ENCODE measurements at places on chromosomes 16 and 17.

GRCh38 chr17:9179602-9180001 is 158.3 kb downstream of the NTN1 start:
- no peak for DNase-seq

DNA sequence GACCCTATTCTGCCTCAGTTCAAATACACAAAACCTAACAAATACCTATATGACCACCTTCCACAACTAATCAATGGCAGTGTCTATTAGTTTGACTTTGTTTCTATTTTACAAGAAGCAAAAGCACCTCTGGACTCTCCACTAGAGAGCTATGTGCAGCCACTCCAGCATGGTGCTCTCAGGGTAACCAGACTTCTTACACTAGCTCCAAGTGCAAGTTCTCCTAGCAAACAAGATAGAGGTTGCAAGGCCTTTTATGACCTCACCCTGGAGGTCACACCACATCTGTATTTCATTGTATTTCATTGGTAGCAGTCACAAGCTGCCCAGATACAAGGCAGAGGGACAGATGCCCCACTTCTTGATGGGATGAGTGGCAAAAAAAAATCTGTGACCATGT is 8.3 kb upstream of the ZNF263 start:
- no peak for DNase-seq

DNA sequence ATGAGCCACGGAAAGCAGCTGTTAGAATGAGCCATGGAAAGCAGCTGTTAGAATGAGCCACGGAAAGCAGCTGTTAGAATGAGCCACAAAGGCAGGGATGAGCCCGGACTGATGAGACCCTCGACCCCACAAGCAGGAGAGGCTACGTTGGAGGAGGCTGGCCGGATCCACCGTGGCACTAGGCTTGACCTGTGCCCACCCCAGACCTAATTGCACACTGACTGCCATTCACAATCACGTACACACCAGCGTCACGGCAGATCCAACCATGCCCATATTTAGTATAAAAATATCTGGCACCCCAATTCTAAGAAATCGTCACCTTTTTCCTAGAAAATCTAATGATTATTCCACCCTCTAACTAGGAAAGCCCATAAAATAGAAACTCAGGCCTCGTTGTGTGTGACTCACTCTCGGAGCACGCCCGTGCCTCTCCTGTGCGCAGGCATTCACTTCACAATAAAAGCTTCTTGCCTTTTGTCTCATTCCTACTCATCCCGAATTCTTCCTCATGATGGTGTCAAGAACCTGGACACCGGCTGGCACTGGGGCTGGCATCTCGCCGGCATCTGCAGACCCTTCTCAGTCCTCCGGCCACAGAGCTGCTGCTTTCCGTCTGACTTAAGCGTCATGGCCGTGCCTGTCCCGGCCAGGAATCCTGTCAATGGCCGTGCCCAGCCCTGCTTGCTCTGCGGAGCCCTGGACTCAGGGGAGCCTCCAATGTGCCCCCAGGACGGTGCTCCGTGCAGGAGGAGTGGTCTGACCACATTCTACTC is 5.5 kb upstream of the SECTM1 start:
- no peak for DNase-seq

- DNase-seq, result no peak
Observed at GRCh38 chr17:28729950-28730330, 1.4 kb downstream of the NEK8 start.

- DNase-seq, result no peak
Observed at GRCh38 chr16:51009359-51009758, 141.7 kb downstream of the SALL1 start.

- DNase-seq, result no peak
Observed at GRCh38 chr17:11645426-11645825, 47.2 kb downstream of the DNAH9 start.

DNA sequence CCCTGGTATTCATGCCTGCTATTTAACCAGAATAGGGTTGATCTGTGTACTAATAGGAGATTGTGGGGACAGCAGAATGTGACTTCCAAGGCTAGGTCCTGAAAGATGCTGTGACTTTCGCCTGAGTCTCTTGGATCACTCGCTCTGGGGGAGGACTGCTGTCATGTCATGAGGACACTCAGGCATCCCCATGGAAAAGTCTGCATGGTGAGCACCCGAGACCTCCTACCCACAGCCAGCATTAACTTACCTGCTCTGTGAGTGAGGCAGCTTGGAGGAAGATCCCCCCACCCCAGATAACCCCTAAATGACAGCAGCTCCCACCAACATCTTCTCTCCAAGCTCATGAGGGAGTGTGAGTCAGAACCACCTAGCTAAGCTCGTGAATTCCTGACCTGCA is 30.3 kb upstream of the C16orf78 start:
- no peak for DNase-seq

- DNase-seq, result no peak
Observed at GRCh38 chr16:75265911-75266701, 14.7 kb upstream of the BCAR1 start.

DNA sequence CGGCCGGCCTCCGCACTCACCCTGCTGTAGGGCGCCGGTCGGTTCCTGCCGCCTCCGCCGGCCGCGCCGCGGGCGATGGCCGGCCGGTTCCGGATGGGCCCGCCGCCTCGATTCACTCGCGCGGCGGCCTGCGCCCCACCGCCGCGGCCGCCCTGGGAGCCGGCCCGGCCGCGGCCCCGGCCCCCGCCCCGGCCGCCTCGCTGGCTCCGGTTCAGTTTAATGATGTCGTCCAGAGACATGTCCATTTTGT is 158 bp downstream of the ALYREF start:
- no peak for DNase-seq

GRCh38 chr16:10669791-10670190 is 24.9 kb downstream of the TEKT5 start:
- DNase-seq, result no peak

GRCh38 chr16:89600427-89600826 is 13.0 kb upstream of the DPEP1 start:
- DNase-seq, result no peak

DNA sequence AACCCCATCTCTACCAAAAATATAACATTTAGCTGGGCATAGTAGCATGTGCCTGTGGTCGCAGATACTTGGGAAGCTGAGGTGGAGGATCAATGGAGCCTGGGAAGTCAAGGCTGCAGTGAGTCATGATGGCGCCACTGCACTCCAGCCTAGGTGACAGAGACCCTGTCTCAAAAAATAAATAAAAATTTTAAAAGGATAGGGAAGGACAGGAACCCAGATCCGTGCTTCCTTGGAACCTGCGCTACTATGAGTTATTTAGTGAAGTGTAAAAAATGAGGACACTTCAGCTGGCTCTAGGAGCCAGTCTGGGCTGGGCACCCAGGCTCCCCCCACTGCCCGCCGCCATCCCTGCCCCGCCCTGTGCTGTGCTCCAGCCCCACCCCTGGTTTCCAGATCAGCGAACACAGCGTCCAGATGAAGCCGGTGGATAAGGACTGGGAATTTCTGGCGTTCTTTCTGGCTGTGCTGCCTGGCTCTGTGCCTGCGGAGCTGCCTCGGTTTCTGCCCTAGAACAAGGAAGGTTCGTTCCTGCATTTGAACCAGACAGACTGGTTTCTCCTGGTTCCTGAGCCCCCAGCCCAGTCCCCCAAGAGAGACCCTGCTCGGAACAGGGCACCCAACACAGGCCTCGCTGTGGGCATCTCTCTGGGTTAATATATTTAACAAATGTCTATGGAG is 18.5 kb downstream of the PLLP start:
- no peak for DNase-seq

Measured in activated CD4-positive, alpha-beta T cell treated with anti-CD3 and anti-CD28 coated beads, Interleukin-2, amount 10 ng/mL, durations not matched to agents 7 days and 5 days (primary cell).